Fibroblast of pulmonary artery (primary cell): ENCODE measurements at places on chromosomes 4 and X.
A peak's percentile ranks its signal among the peaks of the same experiment; 100 is the strongest.

GRCh38 chr4:157674699-157675098 lies 454.2 kb downstream of the GRIA2 start:
- DNase-seq = no peak

GRCh38 chr4:169657470-169658107 lies 37.2 kb downstream of the CLCN3 start:
- DNase-seq = no peak

GRCh38 chr4:167183036-167183435 lies 51.3 kb downstream of the SPOCK3 start:
- no peak for DNase-seq

DNA sequence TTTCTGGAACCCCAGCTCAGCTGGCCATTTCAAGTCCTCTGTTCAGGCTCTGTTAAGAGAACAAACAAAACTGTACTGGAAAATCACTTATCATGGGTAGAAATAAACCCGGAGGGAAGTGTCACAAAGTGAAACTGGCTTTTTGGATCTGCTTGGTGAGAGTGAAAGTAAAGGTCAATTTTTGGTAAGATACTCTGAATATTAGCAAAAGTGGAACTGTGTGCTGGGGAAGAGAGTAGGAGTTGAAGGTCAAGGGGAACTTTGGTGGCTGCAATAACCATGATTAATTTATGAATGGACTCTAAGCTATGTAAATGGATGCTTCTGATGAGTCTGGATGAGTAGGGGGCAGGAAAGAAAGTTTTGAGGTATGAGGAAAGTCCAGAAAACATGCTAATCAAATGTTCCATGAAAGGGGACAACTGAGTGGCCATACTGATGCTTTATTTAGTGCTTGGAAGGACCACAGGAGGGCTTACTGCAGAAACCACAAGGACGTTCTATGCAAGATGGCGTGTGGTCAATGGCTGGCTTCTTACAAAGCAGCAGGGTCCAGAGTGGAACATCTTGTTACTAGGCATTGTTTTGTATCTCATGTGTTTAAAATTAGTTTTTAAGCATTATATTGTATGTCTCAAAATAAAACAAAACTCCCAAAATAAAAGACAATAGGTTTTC lies 36.8 kb upstream of the TNIP3 start:
- DNase-seq = no peak

DNA sequence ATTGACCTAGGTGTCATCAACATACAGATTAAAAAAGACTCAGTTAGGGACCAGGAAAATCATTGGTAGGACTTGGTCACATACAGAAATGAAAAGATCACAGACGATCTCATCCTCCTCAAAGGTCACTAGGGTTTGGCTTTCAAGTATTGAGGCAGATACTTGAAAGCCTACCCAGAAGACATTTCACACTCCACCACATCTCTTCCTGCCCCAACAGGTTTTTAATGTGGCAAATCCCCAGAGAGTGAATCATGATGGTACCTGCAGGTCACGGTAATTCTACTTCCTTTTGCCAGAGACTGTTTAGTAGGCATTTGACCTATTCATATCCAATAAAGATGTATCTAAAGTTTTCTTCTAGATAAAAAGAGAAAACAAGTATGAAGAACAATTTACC lies 44.1 kb downstream of the INPP4B start:
- DNase-seq = no peak

- peak; percentile 66 for DNase-seq
Observed at GRCh38 chrX:101287402-101287801, 3.7 kb downstream of the TAF7L start.
